Muscle of leg (tissue), 16 donors: ENCODE measurements at places on chromosomes 5 and 9.

DNA sequence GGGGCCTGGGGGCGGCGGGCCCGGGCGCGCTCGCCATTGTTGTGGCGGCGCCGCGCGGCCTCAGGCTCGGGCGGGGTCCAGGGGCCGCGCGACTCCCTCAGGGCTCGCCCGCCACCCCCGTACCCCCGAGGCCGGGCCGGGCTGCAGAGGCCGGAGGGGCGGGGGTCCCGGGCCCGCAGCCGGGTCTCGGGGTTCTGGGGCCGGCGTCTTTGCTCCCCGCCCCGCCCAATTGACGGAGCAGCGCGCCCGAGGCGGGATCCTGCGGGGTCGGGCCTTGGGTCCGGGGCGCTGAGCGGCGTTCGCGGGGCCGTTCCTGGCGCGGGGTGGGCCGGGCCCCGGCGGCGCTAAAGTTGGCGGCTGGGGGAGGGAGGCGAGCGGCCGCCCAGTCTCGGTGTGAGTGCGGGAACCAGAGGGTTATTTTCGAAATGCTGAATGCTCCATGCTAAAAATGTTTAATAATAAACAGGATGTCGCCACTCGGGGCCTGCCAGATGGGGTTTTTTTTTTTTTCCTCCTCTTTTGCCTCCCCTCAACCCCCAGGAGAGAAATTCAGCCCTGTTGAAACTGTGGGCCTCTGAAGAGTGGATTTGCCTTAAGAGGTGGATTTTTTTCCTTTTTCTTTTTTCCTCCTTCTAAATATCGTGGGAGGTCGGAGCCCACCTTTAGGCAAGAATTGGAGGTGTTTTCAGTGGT lies 724 bp downstream of the PRRC2B start:
- DNase-seq: peak; percentile 77

- DNase-seq: no peak
Measured at GRCh38 chr9:96137671-96138429, 164.1 kb downstream of the HSD17B3 start.

GRCh38 chr9:120875954-120876841 lies 790 bp downstream of the PHF19 start:
- peak; percentile 91 for DNase-seq

GRCh38 chr5:1488882-1489680 lies 34.7 kb downstream of the LPCAT1 start:
- DNase-seq: no peak

DNA sequence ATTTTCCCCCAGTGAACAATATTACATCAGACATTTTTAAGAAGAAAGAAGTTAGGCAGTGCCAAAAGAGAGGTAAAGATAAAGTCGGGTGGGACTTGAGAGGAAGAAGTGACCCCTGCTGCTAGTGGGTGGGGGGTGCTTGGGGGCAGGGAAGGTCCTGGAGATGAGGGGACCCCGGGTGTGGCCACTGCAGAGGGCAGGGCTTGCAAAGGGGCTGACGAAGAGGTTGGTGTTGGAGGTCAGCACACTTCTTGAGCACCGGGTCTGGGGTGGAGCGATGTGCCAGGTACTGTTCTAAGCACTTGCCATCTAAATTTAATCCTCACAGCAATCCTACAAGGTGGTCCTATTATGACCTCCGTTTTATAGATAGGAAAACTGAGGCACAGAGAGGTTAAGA lies 62.0 kb downstream of the AMBP start:
- DNase-seq: no peak

DNA sequence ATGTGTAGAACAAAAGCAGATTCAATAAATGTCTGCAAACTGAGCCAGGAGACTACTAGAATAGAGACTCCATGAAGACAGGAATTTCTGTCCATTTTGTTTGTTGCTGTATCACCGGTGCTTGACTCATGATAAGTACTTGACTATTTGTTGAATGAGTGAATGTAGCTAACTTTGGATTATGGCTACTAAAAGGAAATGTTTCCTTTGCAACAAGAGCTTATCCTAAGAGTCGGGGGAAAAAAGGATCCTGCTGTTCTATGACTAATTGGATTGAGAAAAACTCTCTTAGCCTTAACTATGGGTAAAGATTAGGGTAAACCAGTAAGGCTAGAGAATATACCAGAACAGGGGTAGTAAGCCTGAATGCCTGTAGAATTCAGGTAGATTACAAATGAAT lies 3.5 kb downstream of the PAIP1 start:
- no peak for DNase-seq

GRCh38 chr9:112689161-112689740 lies 28.7 kb downstream of the INIP start:
- peak; percentile 52 for DNase-seq

DNA sequence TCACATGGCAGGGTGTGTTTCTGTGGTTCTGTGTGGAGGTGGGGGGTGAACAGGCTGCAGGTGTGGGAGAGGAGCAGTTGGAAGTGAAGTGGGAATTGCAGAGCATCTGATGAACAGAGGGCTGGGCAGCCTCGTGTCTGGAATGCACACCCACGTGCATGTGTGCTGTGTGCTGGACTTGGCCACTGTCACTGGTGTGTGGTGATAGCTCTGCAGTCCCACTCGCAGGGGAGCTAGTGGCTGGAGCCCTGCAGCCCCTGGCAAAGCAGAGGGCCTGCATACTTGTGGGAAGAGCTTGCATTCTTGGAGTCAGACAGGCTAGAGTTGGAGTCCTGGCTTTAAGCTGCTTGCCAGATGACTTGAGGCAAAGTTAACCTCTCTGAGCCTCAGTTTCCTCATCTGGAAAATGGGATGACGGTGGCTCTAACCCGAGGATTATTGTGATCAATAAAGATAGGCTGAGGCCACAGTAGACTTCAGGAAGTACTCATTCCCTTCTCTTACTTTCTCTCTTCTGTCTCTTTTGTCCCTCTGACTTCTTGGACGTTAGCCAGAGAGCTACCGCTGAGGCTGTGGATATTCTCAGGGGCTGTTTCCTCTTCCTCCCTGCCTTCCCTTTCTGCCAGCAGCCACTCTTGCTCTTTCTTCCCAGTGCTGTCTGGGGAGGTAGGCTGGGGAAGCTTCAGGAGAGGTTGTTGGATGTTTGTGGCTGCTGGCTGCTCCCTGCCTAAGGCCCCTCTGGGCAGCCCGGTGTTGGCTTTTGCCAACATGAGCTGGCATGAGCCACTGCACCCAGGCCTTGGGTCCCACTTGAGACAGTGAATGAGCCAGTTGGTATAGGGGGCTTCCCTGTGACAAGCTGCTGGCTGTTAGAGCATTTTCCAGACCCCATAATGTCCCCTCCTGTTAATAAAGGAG lies 18.3 kb downstream of the PSAT1 start:
- peak; percentile 53 for DNase-seq

DNA sequence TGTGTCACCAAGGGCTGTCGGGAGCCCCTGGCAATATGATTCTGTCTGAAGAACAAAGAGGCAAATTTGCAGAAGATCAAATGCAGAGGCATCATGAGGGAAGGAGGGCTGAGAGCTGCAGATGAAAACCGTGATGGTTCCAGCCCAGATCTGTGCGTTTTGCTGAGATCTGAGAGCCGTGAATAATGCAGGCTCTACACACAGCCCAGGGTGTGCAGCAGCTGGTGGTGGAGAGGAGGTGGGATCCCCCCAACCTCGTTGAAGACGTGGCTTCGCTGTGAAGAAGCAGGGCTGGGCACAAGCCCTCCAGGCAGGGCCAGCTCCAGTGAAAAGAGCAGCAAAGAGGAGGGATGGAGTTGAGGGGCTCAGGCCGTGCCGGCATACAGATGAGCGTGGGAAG lies 75.5 kb downstream of the TSPAN17 start:
- DNase-seq: no peak
